Osteoblast (primary cell): ENCODE measurements at places on chromosomes 6 and 20. TPM values are rescaled to one million over a fixed set of nuclear protein-coding genes. Genes with fewer than 3 reads are reported as not detected.

Gene GFRA4
- total RNA-seq: not detected in 2 replicates

- H3K27me3 ChIP-seq: no peaks in the 10 kb centered on the region
- peaks cover 5% of the 10 kb centered on the region for H3K4me1 ChIP-seq
- H3K4me3 ChIP-seq: no peak overlapping the region
- H3K27ac ChIP-seq: no peak overlapping the region
Measured at GRCh38 chr6:136798044-136798443, 5.8 kb upstream of the MAP3K5 start.

DNA sequence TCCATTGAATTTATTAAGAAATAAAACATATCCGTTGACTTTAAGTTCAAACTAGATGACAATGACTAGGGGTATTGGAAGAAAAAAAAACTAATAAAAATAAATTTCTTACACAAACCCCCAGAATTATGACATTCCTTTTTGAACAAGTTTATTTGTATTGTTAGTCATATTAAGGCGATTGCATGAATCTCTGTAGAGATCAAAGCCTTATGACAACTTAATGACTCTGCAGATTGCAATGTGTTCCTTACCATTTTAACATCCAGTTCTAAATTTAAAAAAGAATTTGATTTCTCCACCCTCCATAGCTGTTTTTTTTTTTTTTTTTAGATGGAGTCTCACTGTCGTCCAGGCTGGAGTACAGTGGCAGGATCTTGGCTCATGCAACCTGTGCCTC is 189.8 kb upstream of the CEP162 start:
- H3K4me1 ChIP-seq: peaks cover 26% of the 10 kb centered on the region
- H3K27me3 ChIP-seq: no peaks in the 10 kb centered on the region
- DNase-seq: peak; percentile 62
- no peak overlapping the region for H3K27ac ChIP-seq
- H3K36me3 ChIP-seq: no peaks in the 10 kb centered on the region
- H3K4me3 ChIP-seq: no peak overlapping the region

DNA sequence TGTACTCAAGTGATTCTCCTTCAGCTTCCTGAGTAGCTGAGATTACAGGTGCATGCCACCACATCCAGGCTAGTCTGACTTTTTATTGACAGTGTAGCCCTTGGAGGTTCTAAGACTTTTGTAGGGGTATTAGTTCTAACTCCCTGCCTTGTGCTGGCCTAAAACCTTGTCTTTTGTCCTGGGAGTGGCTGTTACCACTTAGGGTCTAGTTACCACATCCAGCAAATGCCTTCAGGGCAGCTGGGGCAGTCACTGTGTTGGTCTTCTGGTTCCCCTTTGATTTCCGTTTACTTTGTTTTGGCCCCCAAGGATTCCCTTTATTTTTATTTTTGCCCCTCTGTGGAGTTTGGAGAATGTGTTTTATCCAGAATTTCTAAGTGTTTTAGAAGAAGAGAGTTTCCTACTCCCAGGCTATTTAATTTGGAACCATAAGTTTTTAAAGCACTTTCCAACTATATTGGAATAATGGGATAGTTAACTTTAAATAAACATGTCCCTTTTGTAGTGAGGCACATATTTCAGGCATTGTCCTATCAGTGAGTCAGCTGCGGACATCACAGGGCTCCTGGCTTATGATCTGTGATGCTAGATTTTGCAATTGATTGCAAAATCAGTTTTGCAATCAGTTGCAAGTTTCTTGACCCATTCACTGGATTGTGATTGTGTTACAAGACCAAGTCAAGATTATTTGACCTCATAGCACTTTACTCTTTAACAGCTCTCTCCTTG is 25.0 kb downstream of the IL22RA2 start:
- peaks cover 3% of the 10 kb centered on the region for H3K27me3 ChIP-seq
- peaks cover 3% of the 10 kb centered on the region for H3K4me1 ChIP-seq
- DNase-seq: no peak
- H3K36me3 ChIP-seq: no peaks in the 10 kb centered on the region
- H3K27ac ChIP-seq: no peak overlapping the region

- no peaks in the 10 kb centered on the region for H3K27me3 ChIP-seq
- no peaks in the 10 kb centered on the region for H3K36me3 ChIP-seq
- peaks cover 49% of the 10 kb centered on the region for H3K4me1 ChIP-seq
- peak overlapping the region; percentile 57 for H3K27ac ChIP-seq
Measured at GRCh38 chr6:71473926-71474325, 185.3 kb downstream of the OGFRL1 start.

DNA sequence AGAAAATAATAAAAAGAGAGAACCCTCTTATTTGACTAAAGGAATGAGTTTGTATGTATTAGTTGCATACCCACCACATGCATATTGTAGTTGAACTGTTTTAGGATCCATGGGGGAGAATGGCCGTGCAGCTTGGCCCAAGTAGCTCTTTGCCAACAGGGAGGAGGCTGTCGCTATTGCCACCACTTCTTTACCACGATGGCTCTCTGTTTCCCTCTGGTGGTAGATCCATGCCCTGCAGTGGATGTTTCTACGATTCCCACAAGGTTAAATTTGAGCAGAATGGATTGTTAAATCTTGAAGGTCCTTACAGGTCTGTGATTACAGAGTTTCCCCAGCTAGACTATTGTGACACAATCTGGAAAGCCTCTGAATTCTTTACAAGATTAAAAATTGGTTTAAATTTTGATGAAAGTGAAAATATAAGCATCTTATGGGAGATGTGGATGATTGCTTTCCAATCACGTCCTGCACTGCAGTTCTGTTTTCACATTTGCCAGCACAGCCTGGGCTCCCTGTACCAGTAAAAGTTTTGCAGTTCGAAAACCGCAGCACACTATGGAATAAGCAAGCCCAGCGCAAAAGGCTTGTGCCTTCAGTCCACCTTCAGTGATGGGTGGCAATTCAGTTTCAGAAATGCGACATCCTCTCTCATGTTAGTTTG is 34.4 kb upstream of the FNDC1 start:
- H3K4me1 ChIP-seq: no peaks in the 10 kb centered on the region
- H3K27me3 ChIP-seq: peaks cover 35% of the 10 kb centered on the region
- peak; percentile 68 for DNase-seq
- H3K27ac ChIP-seq: no peak overlapping the region

- peaks cover 17% of the 10 kb centered on the region for H3K4me1 ChIP-seq
- no peaks in the 10 kb centered on the region for H3K36me3 ChIP-seq
- H3K27ac ChIP-seq: no peak overlapping the region
- DNase-seq: no peak
- H3K27me3 ChIP-seq: no peaks in the 10 kb centered on the region
Measured at GRCh38 chr6:134004714-134005113, 47.7 kb downstream of the SLC2A12 start.
